ENCODE measurements at places on chromosomes 5 and 9.

GRCh38 chr5:136749016-136749415, 383.7 kb upstream of the TRPC7 start:
- DNase-seq, result no peak

GRCh38 chr5:91188755-91189154, 194.4 kb downstream of the ARRDC3 start:
- no peak for DNase-seq

GRCh38 chr9:126411225-126411947, 84.8 kb downstream of the MVB12B start:
- no peak for DNase-seq

DNA sequence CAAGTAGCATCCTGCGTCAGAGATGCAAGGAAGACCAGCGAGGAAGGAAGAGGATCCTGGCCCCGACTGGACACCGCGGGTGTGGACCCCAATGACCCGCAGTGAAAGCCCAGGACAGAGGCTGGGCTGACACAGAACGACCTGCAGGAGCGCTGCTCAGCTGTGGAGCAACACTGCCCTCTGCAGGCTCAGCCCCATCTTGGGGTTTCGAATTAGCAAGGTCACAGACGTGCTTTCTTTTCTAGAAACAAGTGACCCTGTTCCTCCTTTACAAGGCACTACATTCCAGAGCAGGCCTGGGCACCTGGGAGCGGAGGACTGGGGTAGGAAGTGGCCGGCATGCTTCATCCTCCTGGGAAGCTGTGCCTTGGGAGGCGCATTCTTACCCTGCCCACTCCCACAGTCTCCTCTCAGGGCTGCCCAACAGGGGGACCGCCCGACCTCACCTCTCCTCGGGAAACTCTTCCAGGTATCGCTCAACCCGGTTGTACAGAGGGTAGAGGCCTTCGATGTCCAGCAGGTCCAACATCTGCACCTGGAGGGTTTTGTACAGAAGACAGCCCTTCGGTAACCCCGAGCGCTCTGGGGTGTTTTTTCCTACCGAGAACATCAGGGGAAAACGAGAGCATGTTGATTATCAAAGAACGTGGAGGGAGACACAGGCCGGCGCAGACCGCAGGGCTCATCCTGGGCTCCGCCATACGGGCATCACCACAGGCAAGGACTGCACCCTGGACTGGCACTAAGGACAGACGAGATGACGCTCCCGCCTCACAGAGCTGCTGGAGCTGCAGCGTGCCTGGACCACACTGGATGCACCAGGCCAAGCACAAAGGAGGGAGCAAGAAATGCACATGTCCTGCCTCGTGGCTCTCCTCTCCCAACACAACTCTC, 35.0 kb downstream of the IPPK start:
- DNase-seq, result peak; percentile 41

GRCh38 chr9:36759976-36760375, 187.3 kb downstream of the MELK start:
- no peak for DNase-seq

DNA sequence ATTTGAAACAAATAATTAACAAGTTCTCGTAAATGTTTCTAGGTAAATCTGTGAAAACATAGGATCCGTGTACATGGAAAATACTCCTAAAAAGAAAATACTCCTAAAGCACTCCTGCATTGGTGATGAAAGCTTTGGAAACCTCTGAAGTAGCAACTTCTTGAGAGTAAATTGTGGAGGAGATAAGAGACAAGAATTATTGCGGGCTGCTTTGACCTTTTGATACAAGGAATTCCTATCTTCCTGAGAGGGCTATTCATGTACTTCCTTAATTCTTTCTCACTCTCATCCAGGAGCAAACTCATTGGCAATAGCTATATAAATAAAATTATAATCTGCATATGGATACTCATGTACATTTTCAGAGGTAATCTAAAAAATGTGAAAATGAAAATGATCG, 158.4 kb upstream of the PIK3R1 start:
- DNase-seq, result no peak

- no peak for DNase-seq
Measured at GRCh38 chr5:68725905-68726683, 367.7 kb upstream of the SLC30A5 start.

DNA sequence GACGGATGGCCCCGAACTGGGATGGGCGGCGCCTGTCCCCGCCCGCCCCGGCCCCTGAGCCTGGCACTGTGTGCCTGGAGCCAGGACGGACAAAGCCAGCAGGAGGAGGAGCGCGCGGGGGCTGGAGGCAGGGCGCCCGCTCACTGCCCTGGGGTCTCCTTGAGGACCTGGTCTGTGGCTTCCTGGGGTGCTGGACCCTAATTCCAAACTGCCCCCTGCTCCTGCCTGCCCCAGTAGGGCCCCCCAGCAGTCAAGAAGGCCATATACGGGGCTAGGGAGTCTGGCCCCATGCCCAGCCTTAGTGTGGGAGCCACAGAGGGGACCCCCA, 29.2 kb upstream of the RXRA start:
- no peak for DNase-seq

- DNase-seq, result no peak
Measured at GRCh38 chr9:124017929-124018729, 6.6 kb downstream of the LHX2 start.

- DNase-seq, result no peak
Measured at GRCh38 chr5:12883395-12883794, 979.1 kb upstream of the CTNND2 start.

DNA sequence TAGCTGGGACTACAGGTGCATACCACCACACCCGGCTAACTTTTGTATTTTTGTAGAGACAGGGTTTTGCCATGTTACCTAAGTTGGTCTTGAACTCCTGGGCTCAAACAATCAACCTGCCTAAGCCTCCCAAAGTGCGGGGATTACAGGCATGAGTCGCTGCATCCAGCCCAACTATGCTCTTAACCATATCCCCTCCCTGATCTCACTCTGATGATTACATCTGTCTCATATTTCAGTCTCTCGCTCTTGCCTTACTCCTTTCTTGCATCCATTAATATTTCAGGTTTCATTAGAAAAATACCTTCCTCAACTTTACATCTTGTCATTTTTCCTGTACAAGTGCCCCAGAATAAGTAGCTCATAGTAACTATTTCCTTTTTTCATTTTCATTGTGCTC, 61.0 kb upstream of the BASP1 start:
- DNase-seq, result no peak

DNA sequence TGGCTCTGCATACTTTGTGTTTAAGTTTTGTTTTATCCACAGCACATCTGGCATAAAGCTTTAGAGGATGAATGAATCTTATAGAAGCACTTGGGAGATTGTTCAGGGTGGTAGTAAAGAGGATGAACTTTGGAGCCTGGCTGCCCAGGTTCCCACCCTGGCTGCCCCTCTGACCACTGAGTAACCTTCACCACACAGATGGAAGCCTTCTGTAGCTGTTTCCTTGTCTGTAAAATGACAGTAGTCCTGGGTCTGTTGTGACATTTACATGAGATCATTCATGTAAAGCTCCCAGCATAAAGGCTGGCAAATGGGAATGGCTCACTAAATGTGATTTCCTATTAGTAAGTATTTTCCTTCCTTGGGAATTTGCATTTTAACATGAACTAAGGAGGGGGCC, 85.7 kb upstream of the FAM169A start:
- no peak for DNase-seq

- no peak for DNase-seq
Measured at GRCh38 chr5:179267671-179268083, 77.6 kb downstream of the ADAMTS2 start.

- no peak for DNase-seq
Measured at GRCh38 chr9:19470981-19471650, 62.3 kb downstream of the ACER2 start.

DNA sequence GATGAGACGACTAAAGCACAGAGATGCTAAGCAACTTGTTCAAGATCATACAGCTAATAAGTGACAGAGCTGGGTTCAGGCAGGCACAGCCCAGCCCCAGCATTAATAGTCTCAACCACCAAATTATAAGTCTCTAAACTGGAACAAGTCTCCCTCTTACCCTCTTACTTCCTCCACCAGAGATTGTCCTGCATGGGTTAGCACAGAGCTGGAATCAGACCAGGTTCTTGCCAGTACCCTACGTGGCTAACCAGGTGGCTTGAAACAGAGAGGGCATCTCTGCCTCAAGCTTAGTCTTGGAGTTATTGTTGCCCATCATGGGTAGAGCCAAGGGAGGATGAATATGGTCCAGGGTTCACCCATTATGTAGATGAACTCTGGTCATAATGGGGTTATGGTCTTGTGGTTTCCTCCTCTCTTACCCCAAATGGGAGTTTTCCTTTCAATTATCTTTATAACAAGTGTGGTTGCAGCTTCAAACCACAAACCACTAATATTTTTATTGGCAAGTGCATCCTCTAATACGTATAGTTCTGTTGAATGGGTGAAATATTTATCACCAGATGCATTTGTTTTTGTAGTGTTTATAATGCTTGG, 8.3 kb upstream of the XPA start:
- no peak for DNase-seq

DNA sequence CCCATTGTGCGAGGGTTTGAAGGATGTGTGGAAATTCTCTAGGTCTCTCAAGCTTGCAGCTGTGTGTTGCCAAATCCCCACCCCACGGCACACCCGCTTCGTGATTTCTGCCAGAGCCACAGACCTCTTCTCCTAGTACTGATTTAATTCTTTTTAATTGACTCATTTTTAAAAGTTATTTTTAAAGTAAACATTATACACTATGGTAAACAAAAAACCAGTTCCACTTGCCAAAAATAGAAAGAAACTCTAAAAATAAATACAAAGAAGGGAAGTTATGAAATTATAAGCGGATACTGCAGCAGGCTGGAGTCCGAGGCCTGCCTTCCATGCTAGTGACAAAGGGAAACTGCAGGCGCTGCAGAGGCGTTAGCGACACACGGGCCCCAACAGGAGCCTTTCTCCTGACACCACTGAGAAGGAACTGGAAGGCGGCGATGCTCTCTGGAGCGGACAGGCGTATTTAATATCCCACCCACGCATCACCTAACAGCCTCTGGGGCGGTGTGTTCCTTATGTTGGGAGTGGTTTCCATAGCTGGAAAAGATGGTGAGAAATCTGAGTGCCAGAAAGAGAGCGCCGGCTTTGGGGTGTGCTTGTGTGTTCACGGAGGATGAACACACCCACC, 122.5 kb downstream of the COL23A1 start:
- DNase-seq, result no peak

DNA sequence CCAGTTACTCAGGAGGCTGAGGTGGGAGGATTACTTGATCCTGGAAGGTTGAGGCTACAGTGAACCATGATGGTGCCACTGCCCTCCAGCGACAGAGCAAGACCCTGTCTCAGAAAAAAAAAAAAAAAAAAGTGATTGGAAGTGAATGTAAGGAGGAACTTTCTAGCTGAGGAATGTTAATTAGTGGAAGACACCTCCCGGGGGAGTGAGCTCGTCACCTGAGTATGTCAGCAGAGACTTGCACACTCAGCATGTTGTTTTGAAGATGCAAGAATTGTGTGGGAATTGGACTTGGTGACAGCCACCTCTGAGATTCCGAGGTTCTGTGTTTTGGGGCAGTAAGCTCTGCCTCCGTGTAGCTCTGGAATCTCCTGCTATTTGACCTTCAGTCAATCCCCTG, 3.6 kb downstream of the SYNPO start:
- DNase-seq, result no peak

DNA sequence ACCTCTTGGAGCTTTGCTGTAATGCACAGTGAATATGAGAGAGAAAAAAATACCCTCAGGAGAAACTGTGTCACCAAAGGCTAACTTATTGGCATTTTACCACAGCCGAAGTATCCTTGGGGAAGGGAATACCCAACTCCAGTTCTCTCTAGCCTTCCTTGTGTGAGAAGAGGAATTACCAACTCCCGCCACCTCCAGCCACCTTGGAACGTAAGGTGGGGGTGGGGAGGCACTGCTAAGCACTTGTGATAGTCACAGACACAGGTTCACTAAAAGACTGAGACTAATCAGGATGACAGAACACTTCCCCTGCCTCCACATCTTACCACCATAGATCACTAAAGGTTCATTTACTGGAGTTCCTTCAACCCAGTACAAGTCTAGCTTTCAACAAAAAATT, 102.0 kb upstream of the ADAMTS19 start:
- no peak for DNase-seq

DNA sequence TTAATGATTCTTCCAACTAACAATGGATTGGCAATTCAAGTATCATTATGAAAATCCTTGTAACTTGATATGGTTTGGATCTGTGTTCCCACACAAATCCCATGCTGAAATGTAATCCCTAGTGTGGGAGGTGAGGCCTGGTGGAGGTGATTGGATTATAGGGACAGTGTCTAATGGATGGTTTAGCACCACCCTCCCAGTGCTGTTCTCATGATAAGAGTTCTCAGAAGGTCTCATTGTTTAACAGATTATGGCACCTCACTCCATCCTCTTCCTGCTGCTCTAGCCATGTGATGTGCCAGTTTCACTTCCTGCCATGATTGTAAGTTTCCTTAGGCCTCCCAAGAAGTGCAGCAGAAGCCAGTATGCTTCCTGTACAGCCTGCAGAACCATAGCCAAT, 1116.2 kb upstream of the EDIL3 start:
- DNase-seq, result no peak

GRCh38 chr9:136525841-136526499, 19.9 kb downstream of the NOTCH1 start:
- DNase-seq, result no peak

DNA sequence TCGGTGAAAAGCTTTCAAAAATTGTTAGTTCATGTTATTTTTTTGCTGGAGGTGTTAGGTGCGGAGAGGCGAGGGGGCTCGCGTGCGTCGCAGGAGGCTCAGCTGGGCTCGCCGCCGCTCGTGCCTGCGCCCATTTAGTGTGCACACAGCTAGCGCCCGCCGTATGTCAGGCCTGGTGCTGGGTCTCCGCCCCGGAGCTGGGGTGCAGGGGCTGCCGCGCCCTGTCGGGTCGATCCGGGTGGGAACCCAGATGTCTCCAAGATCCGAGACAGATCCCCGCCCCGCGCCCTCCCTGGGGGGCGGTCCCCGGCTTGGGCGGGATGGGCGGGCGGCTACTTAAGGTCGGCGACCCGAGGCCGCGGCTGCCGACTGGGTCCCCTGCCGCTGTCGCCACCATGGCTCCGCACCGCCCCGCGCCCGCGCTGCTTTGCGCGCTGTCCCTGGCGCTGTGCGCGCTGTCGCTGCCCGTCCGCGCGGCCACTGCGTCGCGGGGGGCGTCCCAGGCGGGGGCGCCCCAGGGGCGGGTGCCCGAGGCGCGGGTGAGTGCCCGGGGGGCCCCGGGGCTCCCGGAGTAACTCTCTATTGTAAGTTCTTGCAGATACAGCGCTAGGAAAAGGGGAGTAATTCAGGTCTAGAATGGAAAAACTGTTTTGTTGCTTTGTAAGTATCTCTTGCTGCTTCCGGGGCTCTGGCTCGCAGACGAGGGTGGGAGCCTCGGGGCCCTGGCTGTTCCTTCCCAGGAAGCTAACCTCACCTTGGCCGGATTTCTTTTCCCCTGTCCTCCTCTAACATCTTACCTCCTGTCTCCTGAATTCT, 31.7 kb downstream of the GSN start:
- no peak for DNase-seq

GRCh38 chr9:98944057-98944733, 488 bp downstream of the COL15A1 start:
- no peak for DNase-seq

Data from HCT116 (cell line).